ENCODE measurements at places on chromosomes 4 and X. TPM values are rescaled to one million over a fixed set of nuclear protein-coding genes. Genes with fewer than 3 reads are reported as not detected.

The CASK gene
- total RNA-seq, result 78.4 TPM

The CNGA2 gene
- not detected for total RNA-seq

The SPARCL1 gene
- 1.2 TPM for total RNA-seq

The SULT1B1 gene
- total RNA-seq, result 0.21 TPM

The ZNF711 gene
- total RNA-seq, result 3.7 TPM

The GAGE2A gene
- total RNA-seq, result not detected

The VCX3B gene
- total RNA-seq, result not detected

The APLN gene
- not detected for total RNA-seq

The ADH1B gene
- not detected for total RNA-seq

The EDNRA gene
- total RNA-seq, result 19.2 TPM

The RS1 gene
- not detected for total RNA-seq

The ADGRG4 gene
- not detected for total RNA-seq

The FANCB gene
- 6.4 TPM for total RNA-seq

The JAKMIP1 gene
- total RNA-seq, result not detected

The ATP10D gene
- total RNA-seq, result 64.6 TPM

The HDAC8 gene
- total RNA-seq, result 22.7 TPM

The CLCN3 gene
- total RNA-seq, result 36.3 TPM

The MID2 gene
- 52.2 TPM for total RNA-seq

The DACH2 gene
- 0.28 TPM for total RNA-seq

The NR3C2 gene
- 1.2 TPM for total RNA-seq

The SLC25A5 gene
- 330 TPM for total RNA-seq

The DDX53 gene
- not detected for total RNA-seq

The YY2 gene
- 1.5 TPM for total RNA-seq

The NRK gene
- total RNA-seq, result 1.5 TPM

The ATP1B4 gene
- total RNA-seq, result not detected
